ENCODE measurements at places on chromosomes 7 and 10.
A peak's percentile ranks its signal among the peaks of the same experiment; 100 is the strongest.

GRCh38 chr7:151830121-151830830, 46.6 kb downstream of the PRKAG2 start:
- peak; percentile 60 for DNase-seq

GRCh38 chr10:78903341-78903940, 165.3 kb upstream of the ZMIZ1 start:
- DNase-seq = no peak

- DNase-seq = no peak
Measured at GRCh38 chr7:2920956-2921652, 77.0 kb upstream of the GNA12 start.

DNA sequence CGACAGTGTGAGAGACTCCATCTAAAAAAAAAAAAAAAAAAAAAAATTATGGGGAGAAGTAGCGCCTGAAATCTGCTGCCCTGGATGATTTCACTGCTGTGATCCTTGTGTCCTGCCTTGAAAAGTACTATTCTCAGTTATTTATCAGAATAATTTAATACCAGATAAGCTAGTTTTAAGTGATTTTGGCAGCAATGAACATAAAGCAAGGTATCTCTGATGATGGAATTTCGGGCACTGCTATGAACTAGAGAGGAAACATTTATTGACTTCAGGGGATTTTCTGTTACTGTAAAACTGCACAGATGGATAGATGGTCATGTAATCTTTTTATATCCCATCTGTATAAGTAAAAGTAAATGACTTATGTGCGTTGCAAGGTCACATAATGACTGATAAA, 619.1 kb upstream of the ANKRD30A start:
- no peak for DNase-seq

DNA sequence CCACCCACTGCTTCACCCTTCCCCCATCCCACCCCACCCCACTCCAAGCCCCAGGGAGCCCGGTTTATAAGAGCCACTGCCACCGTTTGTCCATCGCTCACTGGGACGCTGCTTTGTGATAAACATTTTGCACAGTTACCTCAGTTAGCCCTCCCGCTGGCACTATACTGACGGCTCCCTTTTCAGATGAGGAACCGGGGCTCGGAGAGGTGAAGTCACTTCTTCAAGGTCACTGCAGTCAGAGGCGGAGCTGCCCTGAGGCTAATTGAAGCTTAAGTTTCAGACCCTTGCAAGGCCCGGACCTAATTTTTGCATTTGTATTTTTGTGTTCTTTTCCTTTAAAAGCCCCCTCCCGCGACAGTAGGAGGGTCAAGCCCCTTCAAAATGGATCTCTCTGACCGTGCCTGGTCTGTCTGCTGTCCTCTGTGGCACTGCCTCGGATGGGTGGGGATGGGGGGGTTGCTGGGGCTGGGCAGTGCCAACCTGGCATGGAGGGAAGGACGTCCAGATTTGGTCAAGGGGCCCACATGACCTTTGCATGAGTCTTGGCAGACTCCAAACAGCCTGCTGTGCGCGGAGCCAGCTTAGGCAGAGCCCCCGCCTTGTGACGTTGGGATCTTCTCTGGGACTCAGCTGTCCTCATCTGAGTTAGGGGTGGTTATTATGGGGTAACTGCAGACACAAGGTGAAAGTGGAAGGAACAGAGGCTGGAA, 17.7 kb upstream of the NODAL start:
- peak; percentile 38 for DNase-seq

DNA sequence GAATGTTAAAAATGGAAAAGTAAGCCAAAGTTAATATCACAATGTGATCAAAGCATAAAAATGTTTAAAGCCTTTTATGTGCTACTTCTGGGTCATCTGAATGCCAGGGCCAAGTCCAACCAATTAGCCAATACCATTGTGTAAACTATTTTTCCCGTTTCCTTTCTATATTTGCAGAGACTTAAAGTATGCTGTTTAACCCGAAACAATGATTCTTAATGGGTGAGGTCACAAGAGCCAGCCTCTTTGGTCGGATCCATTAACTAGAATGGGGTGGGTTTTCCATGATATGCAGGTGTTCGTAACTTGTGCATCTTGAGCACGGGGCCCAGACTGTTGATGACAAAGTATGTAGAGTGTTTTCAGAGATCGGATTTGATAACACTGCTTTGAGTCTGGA, 111.3 kb upstream of the IGFBP3 start:
- DNase-seq = no peak

DNA sequence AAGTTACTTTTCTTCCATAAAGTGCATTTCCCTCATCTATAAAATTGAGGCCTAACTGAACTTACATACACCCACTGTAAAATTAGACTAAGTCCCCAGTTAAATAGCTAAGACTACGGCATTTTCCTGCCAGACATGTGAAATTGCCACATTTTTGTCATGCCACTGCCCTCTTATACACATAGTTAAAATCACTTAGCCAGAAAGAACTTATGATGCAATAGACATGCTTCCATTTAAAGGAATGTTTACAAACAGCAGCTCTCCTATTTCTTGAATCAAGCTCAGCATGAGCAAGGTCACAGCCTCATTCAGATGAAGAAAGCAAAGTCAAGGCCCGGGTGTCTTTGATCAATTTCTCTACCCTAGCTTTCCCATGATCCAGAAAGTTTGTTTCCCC, 175.7 kb downstream of the LRRN3 start:
- DNase-seq = no peak

- no peak for DNase-seq
Measured at GRCh38 chr7:27073076-27073475, 22.7 kb downstream of the HOXA1 start.

GRCh38 chr10:31390804-31391203, 71.8 kb downstream of the ZEB1 start:
- no peak for DNase-seq

DNA sequence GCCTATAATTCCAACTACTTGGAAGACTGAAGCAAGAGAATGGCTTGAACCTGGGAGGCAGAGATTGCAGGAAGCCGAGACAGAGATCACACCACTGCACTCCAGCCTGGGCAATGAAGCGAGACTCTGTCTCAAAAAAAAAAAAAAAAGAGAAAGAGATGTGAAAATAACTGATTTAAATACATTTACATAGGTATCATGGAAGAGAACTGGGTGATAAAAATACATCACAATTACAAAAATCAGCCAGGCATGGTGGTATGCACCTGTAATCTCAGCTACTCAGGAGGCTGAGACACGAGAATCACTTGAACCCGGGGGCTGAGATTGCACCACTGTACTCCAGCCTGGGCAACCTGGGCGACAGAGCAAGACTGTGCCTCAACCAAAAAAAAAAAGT, 19.8 kb downstream of the NANOS1 start:
- no peak for DNase-seq

DNA sequence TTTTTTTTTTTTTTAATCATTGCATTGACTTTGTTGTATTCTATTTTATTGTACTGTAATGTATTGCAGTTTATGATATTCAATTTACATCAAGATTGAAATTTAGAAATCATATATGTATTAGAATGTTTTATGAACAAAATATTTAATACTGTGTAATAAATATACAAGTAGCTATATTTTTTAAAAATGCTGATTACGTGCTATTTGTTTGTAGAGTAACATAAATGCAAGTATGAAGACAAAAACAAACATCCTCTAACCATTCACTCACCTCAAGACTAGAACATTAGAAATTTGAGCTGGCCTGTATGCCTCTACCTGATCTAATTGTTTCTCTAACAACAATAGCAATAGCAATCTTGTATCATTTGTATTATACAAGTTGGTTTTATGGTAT, 290.3 kb downstream of the GATA3 start:
- no peak for DNase-seq

DNA sequence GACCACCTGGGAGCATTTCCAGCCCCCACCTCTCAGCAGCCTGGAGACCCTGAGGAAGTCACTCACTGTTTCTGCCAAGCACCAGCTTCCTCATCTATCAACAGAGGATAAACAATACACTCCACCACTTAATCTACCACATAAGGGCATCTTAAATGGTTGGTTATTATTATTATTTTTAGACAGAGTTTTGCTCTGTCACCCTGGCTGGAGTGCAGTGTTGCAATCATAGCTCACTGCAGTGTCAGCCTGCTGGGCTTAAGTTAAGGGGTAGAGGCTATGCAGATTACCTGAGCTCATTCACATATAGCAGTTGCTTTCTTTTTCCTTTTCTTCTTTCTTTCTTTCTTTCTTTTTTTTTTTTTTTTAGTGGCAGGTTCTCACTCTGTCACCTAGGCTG, 59.5 kb upstream of the ELN start:
- no peak for DNase-seq

GRCh38 chr7:106618480-106618879, 42.5 kb downstream of the CCDC71L start:
- no peak for DNase-seq

- DNase-seq = no peak
Measured at GRCh38 chr10:101902032-101902819, 58.6 kb upstream of the KCNIP2 start.

GRCh38 chr7:140902303-140902953, 22.3 kb downstream of the BRAF start:
- no peak for DNase-seq

DNA sequence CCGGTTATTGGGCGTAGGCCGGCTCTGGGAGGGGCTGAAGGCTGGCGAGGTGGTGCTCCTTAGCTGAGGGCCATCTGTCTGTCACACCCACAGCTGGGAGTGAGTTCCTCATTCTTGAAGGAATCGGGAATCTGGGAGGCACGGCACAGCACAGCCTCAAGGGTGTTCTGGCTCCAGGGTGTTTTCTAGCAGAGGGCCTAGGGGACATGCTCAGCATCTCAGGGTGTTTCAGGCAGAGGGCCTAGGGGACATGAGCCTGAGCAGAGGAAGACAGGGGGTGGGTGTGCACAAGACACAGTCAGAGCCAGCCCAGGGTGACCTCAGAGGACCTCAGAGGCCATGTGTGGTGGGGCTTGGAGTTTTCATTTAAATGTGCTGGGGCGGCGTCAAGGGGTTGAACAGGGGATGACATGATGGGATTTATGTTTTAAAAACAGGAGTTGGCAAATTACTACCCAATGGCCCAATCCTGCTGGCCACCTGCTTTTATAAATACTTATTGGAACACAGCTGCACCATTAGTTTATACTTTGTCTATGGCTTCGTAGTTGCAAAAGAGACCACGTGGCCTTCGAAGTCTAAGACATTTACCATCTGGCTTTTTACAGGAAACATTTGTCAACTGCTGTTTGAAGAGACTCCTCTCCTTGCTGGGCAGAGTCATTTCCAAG, 121.6 kb downstream of the PRKAG2 start:
- DNase-seq = peak; percentile 36

DNA sequence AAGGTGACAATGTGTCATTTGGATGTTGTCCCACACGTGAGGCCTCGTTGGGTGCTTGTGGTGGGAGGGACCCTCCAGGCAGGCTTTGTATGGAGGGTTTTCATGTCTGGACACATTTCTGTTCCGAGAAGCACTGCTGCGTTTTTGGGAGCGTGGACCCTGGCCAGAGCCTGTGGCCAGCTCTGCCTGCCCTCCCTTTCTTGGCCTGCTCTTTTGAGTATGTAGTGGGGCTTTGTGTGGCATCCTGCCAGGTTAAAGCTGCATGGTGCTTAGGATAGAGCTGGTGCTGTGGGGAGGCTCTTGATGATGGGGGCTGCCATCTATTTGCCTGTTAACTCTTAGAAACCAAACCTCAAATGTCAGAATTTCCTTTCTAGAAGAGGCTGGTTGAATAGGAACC, 45.7 kb downstream of the GLRX3 start:
- no peak for DNase-seq

GRCh38 chr7:117017017-117017451, 63.7 kb downstream of the ST7 start:
- no peak for DNase-seq

DNA sequence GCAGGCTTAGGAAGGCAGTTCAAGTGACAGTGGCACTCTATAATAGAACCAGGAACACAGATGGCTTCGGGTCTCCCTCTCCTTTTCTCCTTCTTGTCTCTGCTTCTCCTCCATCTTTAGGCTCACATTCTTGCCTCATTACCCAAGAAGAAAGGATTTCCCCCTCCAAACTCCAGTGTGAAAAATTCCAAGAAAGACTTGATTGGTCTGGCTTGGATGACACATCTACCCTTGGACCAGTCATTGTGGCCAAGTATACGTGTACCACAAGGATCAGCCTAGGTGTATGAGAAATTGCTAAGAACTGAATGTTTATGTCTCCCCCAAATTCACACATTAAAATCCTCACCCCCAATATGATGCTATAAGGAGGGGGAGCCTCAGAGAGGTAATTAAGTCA, 53.9 kb downstream of the PRTFDC1 start:
- DNase-seq = no peak

DNA sequence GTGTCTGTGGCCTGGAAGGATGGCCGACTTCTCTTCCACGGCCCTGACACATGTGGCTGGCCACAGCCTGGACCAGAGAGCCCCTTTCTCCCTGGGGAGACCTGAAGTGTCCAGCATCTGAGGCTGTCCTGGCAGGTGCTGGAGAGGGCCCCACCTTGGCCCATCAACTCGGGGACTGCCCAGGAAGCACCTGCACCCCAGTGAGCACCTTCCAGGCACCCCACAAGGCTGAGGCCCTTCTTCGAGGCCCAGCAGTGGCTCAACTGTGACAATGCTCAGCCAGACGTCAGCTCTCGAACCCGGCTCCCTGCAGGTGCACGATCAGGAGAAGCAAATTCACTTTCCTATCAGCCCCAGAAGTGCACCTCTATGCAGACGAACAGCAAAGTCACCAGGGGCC, 24.3 kb downstream of the RGS10 start:
- no peak for DNase-seq

- no peak for DNase-seq
Measured at GRCh38 chr7:143389316-143390103, 8.4 kb downstream of the ZYX start.

GRCh38 chr10:45581216-45581549, 91.4 kb downstream of the ZFAND4 start:
- no peak for DNase-seq

- no peak for DNase-seq
Measured at GRCh38 chr10:32004161-32004591, 52.0 kb downstream of the KIF5B start.

- peak; percentile 78 for DNase-seq
Measured at GRCh38 chr10:4018054-4018511, 233.1 kb upstream of the KLF6 start.

DNA sequence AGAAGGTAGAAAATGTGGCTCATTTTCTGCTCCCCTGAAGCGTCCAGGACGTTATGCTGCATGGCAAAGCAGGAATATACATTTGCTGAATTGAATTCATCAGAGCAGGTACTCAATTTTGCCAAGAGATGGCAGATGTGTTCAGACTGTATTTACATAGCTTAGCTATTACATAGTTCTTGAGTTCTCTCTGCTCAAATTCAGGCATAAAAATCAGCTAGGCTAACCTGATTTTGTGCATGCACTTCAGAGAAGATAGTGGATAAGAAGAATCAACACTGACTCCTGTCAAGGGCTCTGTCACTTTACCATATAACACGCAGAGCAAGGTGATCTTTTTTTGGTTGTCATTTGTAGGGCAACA, 209.2 kb upstream of the FAM3C start:
- DNase-seq = no peak

DNA sequence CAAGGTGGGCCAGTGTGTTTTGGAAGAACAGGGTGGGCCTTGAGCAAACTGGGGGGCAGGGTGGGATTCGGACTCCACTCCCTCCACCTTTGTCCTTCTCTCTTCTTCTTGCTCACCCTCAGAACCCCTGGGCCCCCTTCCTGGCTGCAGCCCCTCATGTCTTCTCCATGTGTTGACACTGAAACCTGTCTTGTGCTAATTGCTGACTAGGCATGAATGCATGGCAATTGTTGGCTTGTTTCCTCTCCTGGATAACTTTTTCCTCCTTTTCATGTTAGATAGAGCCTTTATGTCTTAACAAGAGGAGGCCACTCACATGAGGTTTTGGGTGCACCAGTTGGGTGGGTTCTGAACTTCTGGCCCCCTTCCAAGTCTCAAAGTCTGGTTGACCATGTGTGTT, 181.6 kb upstream of the MKI67 start:
- DNase-seq = no peak

- no peak for DNase-seq
Measured at GRCh38 chr10:571688-572451, 117.6 kb downstream of the DIP2C start.

All from suppressor macrophage treated with lipopolysaccharide for 4 hours (primary cell).